ENCODE measurements at places on chromosomes 13 and 19.

GRCh38 chr19:52621376-52621775, 16.8 kb downstream of the ZNF83 start:
- no peak for DNase-seq

- no peak for DNase-seq
Observed at GRCh38 chr13:83950293-83950692, 68.0 kb upstream of the SLITRK1 start.

- no peak for DNase-seq
Observed at GRCh38 chr13:46168341-46168740, 13.6 kb downstream of the LCP1 start.

DNA sequence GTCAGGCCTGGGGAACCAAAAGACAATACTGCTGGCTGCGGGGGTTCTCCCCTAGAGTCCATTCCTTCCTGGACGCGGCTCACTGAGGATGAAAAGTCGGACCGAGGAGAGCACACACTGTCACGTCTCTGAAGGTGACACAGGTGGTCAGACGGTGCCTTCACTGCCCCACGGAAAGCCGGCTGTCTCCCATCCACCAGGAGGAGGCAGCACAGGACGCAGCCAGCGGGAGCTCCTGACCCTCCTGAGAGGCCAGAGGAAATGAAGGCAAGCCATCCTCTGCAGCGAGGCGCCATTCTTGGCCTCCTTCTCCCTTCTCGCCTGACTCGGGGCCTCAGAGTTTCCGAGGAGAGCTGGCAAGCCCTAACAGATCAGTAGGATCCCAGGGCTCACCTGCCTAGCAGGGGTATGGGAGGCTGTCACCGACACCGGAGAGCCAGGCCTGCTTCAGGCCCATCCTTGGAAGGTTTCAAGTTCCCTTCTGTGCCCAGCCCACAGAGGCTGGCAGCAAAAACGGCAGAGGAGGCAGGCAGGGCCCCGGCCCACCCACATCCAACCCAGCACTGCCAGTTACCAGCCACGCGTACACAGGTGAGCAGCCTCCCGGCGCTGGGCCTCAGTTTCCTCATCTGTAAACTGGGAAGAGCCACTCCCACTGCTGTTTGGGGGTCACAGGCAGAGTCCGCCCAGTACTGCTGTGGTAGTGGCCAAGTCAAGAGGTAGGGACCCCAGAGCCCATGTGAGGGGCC, 4.5 kb downstream of the REXO1 start:
- no peak for DNase-seq

DNA sequence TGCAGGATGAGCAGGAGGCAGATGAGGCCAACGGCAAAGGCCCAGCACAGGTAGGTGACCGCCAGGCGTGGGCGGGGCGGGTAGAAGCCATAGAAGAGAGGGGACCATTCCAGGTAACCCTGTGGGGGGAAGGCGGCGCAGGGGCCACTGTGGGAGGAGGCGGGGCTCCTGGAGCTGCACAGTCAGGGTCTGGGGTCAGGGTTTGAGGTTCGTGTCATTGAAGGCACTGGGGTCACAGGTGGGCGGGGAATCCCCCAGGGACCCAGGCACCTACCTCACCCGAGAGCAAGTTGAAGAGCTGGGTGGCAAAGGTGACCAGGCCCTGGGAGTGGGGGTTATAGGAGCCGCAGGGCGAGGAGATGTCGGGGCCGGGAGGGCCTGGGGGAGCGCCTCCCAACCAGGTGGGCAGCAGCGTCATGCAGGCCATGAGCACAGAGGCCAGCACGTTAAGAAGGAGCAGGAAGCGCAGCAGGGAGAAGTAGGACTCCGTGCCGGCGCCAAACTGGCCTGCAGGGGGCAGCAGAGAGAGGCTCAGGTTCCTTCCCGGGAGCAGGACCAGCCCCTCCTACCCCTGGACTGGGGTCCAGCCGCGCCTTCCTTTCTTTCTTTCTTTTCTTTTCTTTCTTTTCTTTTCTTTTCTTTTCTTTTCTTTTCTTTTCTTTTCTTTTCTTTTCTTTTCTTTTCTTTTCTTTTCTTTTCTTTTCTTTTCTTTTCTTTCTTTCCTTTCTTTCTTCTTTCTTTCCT, 4.6 kb downstream of the TMC4 start:
- peak; percentile 94 for DNase-seq

GRCh38 chr13:44334751-44335150, 38.9 kb upstream of the SERP2 start:
- DNase-seq: no peak

DNA sequence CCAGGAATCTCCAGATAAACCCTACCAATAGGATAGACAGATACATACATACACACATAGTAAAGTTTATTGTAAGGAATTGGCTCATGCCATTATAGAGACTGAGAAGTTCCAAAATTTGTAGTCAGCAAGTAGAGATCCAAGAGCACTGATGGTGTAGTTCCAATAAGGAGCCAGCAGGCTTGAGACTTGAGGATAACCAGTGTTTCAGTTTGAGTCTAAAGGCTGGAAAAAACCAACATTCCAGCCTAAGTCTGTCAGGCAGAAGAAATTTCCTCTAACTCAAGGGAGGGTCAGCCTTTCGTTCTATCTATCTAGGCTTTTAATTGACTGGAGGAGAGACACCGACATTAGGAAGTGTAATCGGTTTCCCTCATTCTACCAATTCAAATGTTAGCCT, 110.2 kb upstream of the TSHZ3 start:
- DNase-seq: no peak

DNA sequence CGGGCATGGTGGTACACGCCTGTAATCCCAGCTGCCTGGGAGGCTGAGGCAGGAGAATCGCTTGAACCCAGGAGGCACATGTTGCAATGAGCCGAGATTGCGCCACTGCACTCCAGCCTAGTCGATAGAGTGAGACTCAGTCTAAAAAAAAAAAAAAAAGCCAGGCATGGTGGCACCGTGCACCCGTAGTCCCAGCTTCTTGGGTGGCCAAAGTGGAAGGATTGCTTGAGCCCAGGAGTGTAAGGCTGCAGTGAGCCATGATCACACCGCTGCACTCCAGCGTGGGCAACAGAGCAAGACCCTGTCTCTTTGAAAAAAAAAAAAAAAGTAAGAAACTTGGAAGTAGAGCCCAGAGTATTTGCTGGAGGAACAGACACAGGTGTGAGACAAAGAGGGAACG, 27.7 kb downstream of the CCDC8 start:
- no peak for DNase-seq

DNA sequence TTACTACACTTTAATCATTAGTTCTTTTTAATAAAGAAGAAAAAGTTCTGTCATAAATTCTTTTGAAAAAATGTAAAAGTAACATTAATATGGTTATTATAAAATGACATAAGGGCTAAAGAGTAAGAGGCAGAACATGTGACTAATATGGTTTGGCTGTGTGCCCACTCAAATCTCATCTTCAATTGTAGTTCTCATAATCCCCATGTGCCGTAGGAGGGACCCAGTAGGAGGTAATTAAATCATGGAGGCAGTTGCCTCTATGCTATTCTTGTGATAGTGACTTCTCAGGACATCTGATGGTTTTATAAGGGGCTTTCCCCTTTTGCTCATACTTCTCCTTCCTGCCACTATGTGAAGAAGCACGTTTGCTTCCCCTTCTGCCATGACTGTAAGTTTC, 104.5 kb downstream of the UGGT2 start:
- peak; percentile 63 for DNase-seq

DNA sequence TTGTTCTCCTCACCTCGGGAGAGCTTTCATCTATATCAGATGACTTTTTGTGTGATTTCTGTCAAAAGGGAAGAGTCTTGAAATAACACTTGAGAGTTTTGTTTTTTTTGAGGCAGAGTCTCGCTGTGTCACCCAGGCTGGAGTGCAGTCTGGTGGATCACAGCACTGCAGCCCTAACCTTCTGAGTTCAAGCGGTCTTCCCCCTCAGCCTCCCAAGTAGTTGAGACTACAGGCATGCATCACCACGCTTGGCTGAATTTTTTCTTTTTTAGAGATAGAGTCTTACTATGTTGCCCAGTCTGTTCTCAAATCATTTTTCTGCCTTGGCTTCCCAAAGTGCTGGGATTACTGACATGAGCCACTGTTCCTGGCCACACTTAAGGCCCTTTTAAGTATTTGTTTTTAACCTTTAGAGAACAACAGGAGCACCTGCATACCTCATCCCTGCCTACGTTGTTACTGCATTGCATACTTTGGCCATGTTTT, 11.4 kb downstream of the NDFIP2 start:
- no peak for DNase-seq

DNA sequence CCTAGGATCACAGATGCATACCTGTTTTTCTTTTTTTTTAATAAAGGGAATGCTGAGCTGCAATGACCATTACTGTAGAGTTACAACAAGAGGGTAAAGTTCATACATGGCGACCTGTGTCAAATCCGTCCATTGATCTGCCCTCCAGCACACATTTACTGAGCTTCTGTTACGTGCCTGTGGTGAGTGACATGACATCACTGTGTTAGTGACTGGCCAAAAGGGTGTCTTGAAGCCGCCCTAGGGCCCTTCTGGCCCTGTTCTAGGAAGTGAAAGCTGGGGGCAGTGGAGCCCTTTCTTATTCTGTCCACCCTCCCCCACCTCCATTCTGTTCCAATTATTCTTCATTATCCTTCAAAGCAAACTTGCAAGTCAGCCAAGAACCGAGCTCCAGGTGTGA, 66.3 kb downstream of the ZIC5 start:
- no peak for DNase-seq

DNA sequence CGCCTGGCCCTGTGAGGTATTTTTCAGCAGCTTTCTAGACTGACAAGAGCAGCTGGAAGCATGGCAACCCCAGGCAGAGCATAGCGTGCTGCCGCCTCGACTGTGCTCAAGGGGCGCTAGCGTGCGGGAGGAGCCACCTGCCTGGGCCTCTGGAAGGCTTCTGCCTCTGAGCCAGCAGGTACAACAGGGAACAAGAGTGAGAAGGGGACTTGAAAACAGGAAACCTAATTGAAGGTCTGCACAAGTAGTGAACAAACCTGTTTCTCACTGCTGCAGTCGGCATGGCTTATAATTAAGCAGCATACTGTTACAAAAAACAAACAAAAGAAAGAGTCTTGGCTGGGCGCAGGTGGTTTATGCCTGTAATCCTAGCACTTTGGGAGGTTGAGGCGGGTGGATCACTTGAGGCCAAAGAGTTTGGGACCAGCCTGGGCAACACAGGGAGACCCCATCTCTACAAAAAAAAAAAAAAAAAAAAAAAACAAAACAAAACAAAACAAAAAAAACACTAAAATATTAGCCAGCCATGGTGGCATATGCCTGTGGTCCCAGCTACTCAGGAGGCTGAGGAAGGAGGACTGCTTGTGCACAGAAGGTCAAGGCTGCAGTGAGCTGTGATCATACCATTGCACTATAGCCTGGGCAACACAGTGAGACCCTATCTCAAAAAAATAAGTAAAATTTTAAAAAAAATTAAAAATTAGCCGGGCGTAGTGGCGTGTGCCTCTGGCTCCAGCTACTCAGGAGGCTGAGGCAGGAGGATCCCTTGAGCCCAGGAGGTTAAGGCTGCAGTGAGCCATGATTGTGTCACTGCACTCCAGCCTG, 12.6 kb upstream of the GARRE1 start:
- peak; percentile 37 for DNase-seq

DNA sequence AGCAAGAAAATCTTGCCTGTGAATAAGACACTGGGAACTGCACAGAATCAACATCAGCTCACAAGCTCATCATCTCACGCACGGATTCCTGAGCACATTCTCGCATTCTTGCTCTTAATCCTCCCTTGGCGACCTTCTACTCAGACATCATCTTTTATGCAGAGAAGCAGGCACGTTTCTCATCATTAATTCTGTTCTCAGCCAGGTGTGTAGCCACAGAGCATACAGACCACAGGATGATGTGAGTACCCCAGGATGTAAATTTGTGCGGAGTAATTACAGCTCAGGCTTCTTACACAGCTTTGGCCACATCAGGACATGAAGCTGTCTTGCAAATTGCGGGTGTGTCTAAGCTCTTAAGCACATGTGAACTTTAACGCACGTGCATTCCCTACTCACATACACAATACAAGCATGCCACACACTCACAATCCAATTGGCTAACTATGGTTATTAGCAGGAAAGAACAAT, 36.5 kb upstream of the SACS start:
- DNase-seq: no peak

- no peak for DNase-seq
Observed at GRCh38 chr13:50708461-50708860, 135.0 kb downstream of the DLEU7 start.

GRCh38 chr13:46834657-46835056, 37.7 kb upstream of the ESD start:
- no peak for DNase-seq

GRCh38 chr13:102838273-102838672, 7.6 kb upstream of the ERCC5 start:
- DNase-seq: no peak

DNA sequence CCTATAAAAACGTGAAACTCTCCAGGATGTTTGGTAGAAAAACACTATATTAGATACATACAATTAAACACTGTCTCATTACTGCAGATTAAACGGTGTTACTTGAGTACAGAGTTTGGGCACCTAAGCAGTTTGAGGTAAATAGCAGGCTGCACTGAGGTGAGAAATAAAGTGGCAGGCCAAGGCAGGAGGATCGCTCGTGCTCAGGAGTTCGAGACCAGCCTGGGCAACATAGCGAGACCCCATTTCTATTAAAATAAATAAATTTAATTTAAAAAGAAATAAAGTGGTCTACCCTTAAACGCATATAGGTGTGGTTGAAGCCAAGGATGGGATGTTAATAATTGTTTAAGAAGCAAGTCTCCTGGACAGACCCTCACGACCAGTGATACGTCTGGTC, 1.2 kb downstream of the PSPC1 start:
- no peak for DNase-seq

DNA sequence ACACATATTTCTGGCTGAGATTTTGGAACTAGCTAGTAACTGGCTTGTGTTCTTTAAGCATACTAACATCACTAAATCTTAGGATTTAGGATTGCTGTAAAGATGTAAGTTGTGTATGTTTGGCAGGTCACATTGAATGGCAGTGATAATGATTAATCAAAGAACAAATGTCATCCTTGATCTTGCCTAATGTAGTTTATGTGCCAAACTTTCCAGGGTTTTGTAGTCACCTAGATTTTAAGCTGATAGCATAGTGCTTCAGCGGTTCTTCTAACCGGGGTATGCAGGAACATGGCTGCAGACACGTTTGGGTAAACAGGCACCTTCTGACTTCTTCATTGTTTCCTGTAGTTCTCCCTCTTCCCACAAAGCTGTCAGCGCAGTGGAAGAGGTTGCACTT, 9.7 kb downstream of the CLN5 start:
- DNase-seq: no peak

DNA sequence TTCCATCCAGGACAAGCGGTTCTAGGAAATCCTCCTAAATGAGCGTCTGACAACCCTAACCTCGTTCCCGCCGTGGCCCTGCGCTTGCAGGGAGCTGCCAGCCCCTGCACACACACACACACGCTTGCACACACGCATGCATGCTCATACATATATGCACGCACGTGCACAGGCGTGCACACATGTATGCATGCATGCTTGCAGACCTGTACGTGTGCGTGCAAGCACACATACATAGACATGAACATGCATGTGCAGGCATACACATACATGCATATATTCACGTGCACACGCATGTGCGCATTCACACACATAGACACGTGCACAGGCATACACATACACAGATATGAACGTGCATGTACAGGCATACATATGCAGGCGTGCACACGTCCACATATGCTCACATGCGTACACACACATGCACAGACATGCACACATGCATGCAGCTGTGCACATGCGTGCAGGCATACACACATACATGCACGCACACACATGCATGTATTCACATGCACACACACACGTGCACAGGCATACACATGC, 35.6 kb downstream of the SMIM24 start:
- DNase-seq: no peak
